ENCODE measurements at places on chromosomes 5 and 9.

GRCh38 chr5:180786531-180787398, 15.8 kb downstream of the MGAT1 start:
- peak; percentile 63 for DNase-seq

DNA sequence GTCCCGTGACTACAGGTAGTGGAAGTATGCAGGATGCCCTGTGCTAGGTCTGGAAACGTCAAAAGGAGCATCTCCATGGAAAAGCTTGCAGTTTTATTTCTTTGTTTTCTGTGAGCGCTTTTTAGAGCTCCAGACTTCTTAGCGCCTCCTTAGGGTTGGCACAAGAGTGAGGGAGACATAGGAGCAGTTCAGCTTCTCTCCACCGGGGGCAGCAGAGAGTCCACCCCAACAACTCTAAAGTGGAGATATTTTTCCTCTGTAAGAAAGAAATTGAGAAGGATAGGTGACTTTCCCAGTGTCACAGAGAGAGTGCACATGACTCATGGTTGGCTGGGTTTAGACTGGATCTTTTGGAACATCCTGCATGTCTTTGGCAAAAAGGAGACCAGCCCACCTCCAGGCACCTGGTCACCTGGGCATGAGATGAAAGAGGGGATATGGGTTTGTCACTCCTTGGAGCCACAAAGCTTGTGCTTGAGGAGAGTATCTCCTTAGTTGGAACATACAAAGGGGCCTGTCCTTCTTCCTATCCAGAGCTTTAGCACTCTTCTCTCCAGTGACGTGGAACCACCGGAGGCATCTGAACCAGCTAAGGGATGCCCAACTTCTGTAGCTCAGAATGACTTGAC, 637.7 kb downstream of the SEMA5A start:
- DNase-seq: no peak

DNA sequence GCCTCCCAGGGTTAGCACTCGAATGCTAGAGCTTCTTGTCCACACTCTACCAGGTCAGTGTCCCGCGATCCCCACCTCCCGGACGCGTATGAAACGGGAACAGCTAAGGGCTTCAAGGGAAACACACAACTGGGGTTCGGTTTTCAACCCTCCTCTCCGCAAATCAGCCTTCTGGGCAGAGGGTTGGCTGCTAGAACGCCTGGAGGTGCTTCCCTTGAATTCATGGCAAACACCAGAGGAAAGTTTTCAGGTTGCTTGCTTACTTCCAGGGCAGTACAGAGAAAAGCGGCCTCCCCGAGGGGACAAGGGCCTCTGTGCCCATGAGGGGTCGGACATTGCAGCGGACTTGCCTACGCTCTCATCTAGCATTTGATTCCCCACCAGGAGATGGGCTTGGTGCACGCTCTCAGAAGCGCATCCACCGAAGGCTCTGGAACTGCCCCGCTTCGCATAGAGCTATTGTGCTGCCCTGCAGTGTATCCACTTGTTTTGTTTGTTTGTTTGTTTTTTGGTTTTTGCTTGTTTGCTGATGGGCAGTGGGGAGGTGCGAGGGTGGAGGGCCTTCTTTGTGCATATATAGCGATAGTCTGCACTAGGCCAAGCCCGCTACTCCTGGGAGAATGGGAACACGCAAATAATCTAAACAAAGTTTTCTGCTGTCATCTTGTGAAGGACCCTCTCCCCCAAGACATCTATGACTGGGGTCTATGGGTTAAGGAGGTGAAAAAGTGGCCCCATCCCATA, 1.3 kb upstream of the DMRT3 start:
- no peak for DNase-seq

GRCh38 chr9:2298217-2298616, 283.1 kb downstream of the SMARCA2 start:
- DNase-seq: no peak

- DNase-seq: no peak
Measured at GRCh38 chr9:99052815-99053715, 51.8 kb upstream of the TGFBR1 start.

GRCh38 chr5:102819634-102820033, 64.5 kb downstream of the PAM start:
- DNase-seq: no peak

- no peak for DNase-seq
Measured at GRCh38 chr5:142204219-142204618, 95.6 kb downstream of the NDFIP1 start.

DNA sequence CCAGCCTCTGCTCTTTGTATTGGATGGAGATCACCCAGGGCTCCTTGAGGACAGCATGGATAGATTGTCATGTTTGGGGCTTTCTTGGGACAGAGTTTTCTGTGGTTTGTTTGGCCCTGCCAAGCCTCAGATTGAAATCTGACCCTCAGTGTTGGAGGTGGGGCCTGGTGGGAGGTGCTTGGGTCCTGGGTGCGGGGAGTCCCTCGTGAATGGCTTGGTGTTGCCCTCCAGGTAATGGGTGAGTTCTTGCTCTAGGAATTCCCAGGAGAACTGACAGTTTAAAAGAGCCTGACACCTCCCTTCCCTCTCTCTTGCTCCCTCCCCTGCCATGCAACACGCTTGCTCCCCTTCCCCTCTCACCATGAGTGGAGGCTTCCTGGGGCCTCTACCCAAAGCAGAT, 48.6 kb upstream of the OLFM1 start:
- no peak for DNase-seq

DNA sequence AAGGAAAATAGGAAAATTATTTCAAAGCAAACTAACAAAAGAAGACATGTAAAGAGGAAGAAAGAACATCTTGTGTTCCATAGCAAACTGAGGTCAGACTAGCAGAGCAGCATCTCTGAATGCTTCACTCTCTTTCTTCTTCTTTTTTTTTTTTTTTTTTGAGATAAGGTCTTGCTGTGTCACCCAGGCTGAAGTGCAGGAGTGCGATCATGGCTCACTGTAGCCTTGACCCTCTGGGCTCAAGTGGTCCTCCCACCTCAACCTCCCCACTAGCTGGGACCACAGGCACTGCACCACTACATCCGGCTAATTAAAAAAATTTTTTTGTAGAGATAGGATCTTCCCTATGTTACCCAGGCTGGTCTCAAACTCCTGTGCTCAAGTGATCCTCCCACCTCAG, 36.6 kb downstream of the MELK start:
- no peak for DNase-seq

- DNase-seq: no peak
Measured at GRCh38 chr5:129465776-129466344, 5.8 kb downstream of the ADAMTS19 start.

GRCh38 chr9:16030528-16031185, 477.8 kb downstream of the CCDC171 start:
- no peak for DNase-seq

GRCh38 chr9:115192280-115192679, 74.3 kb upstream of the TNC start:
- DNase-seq: no peak

DNA sequence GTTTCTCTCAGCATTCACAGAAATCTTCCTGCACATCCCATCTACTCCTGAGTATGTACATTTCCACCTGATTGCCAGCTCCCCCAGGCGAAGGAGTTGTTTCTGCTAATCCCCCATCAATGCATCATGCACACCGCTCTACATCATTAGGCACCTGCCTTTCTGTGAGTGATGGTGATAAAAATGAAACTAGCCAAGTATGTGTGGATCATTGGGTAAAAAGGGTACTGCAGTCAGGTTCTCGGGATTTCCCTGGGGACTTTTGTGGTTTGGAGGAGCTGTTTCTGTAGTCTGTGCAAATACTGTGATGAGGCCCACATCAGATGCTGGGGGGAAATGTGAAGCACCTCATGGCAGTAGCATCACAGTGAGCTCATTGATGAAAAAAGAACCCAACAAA, 30.4 kb downstream of the CAMK4 start:
- DNase-seq: no peak

GRCh38 chr5:93717162-93717561, 24.2 kb downstream of the POU5F2 start:
- no peak for DNase-seq

GRCh38 chr9:131045300-131046092, 36.5 kb downstream of the LAMC3 start:
- no peak for DNase-seq

DNA sequence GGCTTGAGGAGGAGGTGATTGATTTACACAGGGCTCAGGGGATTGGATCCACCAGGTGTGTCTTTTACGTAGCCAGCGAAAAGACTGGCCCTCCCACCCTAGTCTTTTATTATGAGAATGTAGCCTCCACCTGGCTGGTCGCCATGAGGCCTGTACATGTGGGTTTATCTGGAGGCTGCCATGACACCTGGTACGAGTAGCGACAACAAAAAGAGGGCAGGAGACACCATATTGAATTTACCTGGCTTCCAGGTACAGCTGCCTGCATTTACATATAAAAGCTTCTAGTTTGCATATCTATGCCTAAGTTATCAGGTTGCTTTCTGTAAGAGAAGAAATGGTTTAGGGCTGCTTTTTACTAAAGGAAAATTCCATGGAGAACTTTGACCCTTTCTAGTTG, 1173.7 kb upstream of the SEMA6A start:
- DNase-seq: no peak
